Non-pigmented ciliary epithelial cell (primary cell): ENCODE measurements at places on chromosomes 1 and 21.

DNA sequence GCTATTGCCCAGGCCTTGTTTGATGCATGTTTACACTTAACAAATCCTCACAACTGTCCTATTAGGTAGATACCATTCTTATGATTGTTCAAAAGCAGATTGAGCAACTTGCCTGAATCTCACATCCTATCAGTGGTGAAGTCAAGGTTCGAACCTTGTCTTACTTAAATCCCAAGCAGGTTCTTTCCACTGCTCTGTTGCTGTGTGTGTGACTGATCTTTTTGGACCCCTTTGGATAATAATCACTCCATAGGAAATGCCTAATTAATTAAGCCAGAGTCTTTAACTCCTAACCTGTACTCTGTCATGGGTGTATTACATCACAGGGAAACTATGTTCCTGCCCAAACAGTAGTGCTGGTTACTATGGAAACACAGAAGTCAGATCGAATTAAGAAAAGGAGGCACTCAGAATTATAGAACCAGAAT, 84.2 kb downstream of the SPATA46 start:
- no peak for DNase-seq

DNA sequence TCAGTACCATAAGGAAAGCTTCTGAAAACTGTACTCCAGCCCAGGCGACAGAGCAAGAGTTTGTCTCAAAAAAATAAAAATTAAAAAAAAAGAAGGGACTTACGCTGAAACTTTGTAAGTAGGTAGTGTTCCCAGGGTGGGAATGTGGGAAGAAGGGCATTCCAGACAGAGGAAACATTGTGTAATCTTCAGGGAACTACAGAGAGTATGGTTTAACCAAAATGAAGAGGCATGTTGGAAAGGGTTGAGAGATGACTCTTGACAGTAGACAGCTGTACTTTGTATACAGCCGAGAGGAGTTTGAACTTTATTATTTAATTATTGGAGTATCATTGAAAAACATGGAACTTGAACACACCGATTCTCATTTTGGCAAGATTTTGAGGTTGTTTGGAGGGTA, 43.0 kb downstream of the PPP2R5A start:
- DNase-seq = no peak

DNA sequence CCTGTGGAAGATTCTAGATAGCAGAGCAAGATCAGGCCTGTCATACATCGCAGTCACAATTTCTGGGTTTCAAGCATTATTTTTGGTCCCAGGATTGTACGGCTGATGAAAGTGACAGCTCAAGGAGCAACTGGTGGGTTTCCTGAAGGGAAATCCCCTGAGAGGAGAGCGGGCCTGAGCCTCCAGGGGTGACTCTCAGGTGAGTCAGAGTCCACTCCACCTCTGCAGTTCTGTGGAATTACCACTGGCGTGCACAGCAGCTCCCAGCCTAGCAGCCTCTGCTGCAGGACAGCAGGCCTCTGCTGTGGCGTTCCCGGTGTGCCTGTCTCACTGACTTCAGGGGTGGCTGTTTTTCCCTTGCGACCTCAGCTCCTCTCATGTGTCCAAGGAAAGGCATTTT, 24.4 kb downstream of the SLC66A1 start:
- no peak for DNase-seq

- no peak for DNase-seq
Observed at GRCh38 chr21:45041351-45041805, 33.0 kb upstream of the ADARB1 start.

DNA sequence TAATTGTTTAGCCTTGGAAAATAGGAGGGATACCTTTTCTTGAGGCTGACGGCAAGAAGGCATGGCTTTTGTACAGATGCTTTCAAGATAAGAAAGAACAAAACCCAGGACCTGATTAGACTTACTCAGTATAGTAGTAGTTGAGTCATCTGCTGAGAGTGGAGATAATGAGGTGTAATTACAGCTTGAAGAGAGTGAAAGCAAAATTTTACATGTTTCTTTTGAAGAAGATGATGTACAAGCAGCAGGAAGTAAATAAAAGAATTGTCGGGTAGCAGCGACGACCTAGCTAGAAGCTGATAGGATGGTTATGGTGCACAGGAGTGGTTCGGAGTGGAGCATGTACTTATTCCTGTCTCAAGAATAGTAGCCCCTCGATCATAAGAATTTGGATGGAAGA, 6.6 kb downstream of the ANGPTL1 start:
- DNase-seq = no peak

DNA sequence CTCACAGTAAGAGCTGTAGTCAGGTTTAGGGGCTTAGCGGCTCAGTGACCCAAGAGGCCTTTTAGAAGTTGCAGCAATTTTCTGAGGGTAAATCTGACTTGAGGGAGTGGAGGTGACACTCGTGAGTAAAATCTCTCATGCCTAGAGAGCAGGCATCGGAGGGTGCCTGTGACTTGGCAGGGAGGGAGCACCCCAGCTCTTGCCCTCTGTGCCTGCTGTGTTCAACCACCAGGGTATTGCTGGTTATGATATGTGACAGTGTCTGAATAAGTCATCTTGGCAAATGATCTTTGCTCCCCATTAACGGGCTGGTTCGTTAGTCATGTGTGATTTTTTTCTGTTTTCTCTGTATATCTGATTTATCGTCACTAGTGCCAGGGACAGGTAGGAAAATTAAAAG, 5.9 kb downstream of the MAN1C1 start:
- no peak for DNase-seq

GRCh38 chr1:19941206-19941568, 17.8 kb upstream of the PLA2G2E start:
- no peak for DNase-seq

DNA sequence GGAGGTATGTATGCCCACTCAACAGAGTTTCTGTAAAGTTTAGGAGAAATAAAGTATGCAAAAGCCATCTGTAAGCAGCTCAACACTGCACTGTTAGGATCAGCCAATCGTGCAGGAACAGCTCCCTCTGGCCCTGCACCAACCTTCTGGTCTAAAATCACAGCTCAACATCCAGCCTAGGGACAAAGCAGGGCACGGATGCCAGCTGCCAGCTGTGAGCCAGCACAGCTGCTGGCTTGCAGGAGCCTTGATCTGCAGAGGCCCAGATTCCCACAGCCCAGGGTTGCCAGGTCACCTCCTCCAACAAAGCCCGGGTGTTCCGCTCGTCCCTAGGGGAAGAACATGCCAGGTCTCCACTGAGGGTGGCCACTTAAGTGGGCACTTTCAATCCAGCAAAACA, 8.6 kb downstream of the ACOT7 start:
- DNase-seq = no peak

GRCh38 chr1:15836772-15837669, 10.5 kb upstream of the SPEN start:
- no peak for DNase-seq

DNA sequence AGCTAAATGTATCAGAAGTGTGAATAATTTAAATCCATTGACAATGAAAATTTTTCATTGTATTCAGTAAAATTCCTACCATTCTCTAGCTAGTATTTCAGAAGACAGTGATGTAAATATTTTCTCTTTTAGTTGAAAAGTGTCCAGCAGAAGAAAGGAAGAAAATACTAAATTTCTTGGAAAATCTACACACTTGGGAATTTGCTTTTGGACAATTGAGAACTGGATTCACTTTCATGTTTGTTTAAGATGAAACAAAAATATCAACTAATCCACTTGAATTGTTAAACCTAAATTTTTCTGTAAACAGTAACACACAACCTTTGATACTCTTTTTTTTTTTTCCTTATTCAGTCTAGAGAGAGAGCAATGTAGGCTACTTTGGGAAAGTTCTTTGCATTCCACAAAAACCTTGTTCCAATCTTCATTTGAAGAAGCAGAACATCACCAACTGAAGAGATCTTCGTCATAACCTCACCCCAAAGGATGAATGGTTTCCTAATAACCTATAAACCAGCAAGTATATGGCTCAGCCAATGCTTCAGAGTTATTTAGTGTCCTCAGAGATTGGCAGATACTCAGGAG, 155.1 kb upstream of the GORAB start:
- no peak for DNase-seq

- DNase-seq = no peak
Observed at GRCh38 chr1:89271341-89272015, 1.2 kb downstream of the GBP5 start.

DNA sequence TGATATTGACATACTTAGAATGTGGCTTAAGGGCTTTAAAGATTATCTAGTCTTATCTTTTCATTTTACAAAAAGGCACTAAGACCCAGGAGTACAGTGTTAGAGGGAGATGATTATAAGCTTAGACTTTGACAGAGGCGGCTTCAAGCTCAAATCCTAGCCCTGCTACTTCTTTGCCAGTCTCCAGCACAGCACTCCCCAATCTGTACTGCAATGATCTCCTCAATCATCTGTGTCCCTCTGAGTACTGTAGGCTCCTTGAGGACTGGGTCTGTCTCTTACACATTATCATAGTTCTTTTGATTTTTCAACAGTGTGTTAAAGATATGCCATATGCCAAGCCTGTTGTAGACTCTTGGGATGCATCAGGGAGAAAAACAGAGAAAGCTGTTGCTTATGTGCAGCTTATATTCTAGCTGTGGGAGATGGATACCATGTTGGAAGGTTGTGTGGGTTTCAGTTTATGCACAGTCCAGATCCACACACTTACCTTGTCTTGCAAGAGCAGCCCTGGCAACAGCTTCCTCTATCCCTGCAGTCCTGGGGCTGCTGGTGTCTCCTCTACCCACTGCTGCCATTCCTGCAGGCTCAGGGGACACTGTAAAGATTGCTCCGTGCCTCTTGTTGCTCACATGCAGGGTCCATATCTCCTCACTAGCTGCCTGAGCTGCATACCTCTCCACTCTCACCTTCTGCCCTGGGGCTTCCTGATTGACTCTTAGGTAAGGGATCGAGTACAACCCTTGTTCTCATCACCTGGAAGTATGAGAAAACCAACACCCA, 103.9 kb upstream of the TSPAN2 start:
- DNase-seq = no peak

DNA sequence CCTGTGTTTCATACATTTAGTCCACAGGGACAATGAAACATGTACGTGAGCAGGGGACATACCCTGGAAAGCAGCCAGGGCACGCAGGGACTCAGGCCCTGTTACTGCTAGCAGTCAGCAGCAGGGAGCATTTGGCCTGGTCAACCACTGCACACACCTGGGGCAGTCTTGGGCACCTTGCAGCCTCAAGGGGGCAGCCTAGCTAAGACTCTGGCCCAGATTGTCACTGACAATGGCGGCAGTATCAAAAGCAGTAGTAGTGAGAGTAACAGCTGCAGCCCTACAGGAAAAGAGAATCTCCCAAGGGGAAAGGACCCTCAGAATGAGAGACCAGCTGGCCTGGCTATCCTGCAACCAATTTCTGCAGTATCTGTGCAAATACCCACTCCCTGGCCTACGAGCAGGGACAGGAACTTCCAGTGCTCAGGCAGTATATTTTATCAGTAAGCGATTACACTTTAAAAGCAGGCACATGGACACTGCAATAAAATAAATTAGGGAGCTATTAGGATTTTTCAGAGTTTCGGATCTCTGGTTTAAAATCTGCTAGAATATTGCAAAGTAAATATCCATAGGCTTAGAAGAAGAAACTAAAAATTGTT, 475.6 kb downstream of the LTN1 start:
- no peak for DNase-seq

DNA sequence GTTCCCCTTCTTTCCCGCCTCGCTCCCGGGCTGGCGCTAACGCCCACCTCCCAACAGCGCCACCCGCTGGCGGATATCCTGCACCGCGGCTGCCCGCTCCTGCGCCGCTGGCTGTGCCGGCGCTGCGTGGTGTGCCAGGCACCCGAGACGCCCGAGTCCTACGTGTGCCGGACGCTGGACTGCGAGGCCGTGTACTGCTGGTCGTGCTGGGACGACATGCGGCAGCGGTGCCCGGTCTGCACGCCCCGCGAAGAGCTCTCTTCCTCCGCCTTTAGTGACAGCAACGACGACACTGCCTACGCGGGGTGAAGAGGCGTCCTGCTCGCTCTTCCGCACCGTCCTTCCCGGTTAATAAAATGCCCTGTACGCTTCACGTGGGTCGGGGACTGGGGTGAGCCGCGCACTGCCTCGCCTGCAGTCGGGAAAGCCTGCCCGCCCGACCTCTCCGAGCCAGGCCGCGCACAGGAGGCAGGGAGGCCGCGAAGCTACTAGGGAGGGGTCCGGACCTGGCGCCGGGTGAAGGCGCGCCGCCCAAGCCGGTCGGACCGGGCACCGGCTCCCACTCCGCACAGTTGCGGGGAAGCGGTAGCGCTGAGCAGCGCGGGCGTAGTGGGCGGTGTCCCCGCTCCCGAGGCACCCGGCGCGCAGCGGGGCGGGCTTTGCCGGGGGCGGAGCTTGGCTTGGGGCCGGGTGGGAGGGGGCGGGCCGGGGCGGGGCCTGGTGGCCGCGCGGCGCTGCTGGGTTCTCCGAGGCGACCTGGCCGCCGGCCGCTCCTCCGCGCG, at the start of gene ADAM15:
Gene ADAM15 (plus strand): TSS at position 757 of the 782 bp plus-strand sequence. CDS start 71 bp downstream, outside the sequence.
- no peak for DNase-seq

DNA sequence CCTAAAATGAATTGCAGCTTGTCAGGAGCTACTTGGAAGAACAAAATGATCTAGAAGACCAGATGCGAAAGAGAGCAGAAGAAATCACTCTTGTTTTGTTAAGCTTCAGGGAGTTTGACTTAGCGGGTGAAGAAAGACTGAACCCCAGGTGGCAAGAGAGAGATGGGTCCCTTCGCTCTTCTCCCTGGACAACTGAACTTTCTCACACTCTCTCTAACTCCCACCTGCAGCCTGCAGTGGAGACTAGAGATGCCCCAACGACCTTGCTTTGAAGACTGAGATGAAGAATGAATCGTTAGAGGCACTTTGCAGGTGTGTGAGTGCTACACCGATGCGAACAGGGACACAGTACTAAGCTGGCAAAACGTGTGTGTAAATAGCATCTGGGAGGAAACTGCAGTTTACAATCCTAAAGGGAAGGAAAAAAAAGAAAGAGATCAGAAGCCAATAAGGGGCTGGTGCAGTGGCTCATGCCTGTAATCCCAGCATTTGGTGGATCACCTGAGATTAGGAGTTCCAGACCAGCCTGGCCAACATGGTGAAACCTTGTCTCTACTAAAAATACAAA, 64.5 kb upstream of the LYST start:
- DNase-seq = no peak

GRCh38 chr1:79043506-79043905, 37.0 kb upstream of the ADGRL4 start:
- peak; percentile 38 for DNase-seq

DNA sequence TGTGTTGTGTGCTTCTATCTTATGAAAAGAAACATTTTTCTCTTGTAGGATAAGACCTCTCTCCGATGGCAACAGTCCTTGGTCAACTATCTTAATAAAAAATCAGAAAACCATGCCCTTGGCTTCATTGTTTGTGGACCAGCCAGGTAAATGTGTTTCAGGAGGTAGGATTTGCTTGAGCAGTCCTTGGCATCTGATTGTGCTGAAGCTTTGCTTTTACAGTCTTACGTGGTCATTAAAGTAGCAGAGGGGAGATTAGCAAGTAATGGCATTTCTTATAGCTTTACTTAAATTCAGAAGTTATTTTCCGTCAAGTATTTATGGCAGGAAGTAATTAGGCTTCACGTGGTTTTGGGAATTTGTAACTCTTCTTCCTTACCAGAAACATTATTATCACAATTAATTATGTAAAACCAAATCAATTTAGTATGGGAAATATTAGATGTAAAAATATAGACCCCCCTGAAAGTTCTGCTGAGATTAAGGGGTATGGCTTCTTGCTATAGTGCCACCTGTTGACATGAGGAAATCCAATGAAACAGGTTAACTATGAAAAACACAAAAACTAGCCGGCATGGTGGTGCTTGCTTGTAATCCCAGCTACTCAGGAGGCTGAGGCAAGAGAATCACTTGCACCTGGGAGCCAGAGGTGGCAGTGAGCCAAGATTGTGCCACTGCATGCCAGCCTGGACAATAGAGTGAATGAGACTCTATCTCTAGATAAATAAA, 49.0 kb downstream of the MAP3K21 start:
- no peak for DNase-seq
